ENCODE measurements at places on chromosomes 12 and 14.

DNA sequence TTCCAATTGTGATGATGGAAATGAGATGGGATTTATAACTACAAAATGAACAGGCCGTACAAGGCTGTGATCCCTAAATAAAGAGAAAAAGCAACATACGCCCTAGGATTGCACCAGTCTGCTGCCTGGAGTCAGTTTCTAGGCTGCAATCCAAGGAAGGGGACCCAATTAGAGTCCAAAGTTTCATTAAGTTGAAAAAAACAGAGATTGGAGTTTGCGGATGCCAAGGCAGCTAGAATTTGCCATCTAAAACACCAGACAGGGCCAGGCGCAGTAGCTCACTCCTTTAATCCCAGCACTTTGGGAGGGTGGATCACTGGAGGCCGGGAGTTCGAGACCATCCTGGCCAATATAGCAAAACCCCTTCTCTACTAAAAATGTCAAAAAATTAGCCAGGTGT lies 661.0 kb downstream of the RPS29 start:
- no peak for DNase-seq

- DNase-seq: peak; percentile 54
Observed at GRCh38 chr14:77151918-77152588, 10.5 kb upstream of the ZDHHC22 start.

DNA sequence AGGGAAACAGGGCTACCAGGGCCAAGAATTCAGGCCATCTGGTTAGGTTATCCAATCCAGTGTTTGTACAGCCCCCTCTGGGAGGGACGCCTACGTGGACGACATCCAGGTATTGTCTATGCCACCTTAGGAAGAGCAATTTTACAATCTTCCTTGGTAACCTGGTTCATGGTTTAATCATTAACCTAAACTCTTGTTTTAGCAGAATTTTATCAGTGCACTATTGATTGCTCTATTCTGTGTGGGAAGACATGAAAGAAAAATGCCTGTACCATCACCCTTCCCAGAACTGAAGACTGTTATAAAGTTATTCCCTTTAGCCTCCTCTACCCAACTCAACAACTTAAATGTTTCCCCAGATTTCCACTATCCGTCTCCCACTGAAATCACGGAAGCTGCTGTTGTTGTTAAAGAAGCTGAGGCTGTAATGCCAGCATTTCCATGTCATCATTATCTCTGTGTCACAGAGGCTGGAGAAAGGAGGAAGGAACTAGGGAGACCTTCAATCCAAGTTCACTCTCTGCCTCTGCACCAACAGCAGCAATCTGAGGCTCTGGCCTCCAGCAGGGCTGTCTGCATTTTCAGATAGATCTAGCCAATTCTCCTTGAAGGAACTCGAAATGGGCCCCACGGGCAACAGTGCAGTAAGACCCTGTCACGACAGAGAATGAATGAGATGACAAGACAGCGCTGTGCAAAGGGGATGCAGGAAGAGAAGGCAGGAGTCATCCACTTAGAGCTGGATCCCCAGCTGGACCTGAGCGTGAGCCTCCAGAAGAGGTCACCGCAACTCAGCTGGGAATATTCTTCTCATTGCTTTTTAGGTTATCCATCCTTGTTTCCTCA lies 183.4 kb upstream of the GZMB start:
- peak; percentile 10 for DNase-seq

- DNase-seq: no peak
Observed at GRCh38 chr12:93667672-93668071, 9.5 kb upstream of the CRADD start.

DNA sequence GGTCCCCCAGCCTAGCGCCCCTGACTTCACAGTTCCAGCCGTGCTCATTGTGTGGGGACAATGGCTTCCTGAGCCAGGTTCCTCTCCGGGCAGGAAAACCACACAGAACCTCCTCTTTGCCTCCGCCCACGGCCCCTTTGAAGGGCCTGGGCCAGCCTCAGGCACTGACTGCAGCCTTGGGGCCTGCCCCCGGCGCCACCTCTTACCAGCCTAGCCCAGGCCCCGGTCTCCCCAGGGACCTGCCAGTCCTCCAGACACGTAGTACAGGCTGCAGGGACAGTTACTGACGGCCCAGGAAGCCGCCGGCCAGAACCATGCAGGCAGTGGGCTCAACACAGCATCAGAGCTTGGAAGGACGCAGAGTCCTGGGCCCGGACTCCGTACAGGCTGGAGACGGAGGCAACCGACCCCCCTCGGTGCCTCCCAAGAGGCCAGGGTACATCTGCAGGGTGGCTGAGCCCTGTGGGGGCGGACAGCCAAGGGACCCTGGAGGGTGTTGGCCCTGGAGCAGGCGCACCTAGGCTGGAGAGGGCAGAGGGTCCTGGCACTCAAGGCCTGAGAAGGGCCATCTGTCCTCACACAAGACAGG lies 20.9 kb upstream of the NUDT14 start:
- DNase-seq: no peak

GRCh38 chr14:69183735-69184134 lies 7.6 kb upstream of the EXD2 start:
- no peak for DNase-seq

DNA sequence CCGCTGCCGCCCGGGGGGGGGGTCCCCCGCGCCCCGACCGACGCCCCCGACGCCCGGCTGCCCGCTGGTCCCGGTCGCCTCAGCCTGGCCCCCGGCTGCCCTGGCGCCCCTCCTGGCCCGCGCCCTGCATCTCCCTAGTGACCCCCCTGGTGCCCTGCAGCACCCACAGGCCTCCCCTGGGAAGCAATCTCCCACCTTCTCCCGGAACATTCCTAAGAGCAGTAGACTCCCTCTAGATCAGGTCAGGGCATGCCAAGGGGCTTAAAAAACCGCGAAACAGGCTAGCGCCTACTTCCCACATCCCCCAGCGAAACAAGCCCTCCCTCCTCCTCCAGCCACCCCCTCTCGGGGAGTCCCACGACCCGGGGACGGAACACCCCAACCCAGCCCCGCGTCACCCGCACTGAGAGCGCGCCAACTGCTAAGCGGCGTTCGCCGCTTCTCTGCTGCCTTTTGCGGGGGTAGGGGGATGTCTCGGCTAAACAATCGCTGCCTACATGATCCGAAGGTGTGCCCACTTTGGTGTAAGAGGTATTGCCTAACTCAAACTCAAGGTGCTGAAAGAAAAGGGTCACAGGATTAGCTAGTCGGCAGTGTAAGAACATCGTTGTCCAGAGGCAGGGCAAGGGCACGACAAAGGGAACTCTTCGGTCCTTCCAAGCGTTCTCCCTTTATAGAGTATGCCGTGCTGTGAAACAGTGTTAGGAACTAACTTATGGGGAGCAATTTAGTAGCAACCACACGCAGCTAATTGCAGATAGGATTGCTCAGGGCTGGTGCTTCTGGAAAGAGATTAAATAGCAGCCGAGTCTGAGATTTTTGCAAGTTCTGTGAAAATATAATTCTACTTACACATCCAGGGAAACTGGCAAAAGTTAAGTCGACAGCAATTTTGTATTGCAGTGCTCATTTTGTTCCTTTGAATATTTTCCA lies 619 bp upstream of the NTN4 start:
- no peak for DNase-seq

DNA sequence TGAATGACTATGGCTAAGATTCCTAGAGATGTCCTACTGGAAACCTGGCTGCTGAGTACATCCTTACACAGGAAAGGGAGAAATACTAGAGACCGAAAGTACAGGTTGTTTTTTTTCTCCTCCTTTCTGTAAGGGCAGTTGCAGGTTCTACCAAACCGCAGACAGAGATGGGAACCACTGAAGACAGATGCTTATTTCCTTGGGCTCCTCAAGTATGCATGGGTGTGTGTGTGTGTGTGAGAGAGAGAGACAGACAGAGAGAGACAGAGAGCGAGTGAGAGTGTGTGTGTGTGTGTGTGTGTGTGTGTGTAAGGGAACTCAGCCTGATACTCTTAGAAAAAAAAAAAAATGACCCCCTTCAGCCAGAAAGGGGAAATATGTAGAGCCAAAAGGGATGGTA lies 42.5 kb downstream of the MAP4K5 start:
- no peak for DNase-seq

DNA sequence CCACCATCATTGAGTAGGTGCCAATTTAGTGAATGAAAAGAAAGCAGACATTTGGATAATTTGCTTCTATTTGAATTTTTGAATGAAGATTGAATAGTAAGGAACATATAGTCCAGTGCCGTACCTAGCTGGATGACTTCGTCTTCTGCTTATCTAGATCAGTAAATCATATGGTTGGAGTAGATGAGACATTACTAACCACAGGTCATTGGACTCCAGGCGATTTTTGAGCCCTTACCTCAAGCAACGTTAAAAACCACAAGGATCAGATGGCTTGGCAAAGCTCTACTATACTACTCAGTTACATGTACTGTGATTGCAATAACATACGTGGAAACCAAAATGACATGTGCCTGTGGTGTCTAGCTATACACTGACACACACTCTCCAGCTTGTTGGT lies 1.7 kb upstream of the SPATS2 start:
- no peak for DNase-seq

GRCh38 chr12:13211859-13212664 lies 15.5 kb downstream of the EMP1 start:
- peak; percentile 58 for DNase-seq

DNA sequence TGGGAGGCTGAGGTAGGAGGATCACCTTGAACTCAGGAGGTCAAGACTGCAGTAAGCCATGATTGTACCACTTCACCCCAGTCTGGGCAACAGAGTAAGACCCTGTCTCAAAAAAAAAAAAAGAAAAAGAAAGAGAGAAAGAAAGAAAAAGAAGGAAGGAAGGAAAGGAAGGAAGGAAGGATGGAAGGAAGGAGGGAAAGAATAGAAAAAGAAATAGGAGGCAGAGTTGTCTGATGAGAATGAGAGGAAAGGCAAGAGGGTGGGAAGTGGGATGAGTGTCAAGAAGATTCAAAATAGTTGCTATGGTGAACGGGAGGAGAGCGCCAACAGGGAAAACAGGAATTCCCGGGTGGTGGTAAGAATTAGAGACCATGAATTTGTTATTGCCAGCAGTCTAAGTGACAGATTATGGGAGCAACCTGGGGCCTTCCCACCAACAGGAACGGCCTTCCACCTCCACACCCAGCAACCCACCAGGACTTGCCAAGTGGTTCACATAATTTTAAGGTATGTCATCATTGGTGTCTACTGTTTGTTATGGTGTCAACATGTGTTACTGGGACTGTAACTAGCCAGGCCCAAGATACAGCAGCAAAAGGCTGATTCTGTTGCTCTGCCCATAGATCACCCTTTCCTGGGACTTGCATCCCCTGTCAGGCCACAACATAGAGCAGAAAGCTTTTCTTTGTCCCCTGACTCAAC lies 36.1 kb upstream of the C12orf76 start:
- no peak for DNase-seq

- DNase-seq: no peak
Observed at GRCh38 chr14:91929700-91930099, 17.8 kb downstream of the FBLN5 start.

DNA sequence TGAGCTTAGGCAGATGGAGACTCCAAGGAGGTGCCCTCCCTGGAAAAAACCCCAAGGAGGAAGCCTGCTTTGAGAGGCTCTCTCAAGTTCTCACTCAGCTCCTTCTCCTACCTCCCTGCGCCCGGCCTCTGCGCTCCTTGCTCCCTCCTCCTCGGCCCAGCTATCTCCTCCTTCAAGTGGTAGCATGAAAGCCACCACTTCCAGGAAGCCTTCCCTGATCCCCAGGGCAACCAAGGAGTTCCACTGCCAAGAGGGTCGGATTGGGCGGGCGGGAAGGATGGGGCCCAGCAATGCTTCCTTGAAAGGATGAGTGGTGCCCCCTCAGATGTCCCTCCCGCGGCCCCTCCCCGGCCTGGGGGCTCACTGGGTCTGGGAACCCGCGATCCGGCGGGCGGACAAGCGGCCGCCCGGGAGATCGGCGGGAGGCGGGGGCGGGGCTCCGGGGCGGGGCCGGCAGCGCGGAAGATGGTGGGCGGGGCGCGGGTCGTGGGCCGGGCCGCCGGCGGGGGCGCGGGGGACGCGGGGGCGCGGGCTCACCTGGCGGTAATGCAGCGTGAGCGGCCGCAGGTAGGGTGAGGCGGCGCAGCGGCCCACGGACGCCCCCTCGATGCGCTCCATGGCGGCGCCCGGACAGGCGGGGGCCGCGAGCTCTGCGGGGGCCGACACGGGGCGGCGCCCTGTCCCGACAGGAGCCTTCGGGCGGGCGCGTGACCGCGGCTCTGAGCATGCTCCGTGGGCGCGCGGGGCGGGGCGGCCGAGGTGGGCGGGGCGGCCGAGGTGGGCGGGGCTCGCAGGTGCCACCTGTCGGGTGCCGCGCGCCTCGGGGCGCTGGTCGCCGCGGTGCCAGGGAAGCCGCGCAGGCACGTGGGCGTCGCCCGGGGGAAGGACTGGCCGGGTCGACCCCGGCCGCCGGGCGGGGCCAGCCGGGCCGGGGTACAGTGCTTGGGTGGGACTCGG lies at the start of gene NUDT14:
Gene NUDT14 (minus strand): TSS at position 721 of the 957 bp plus-strand sequence. CDS start 103 bp downstream, at position 618.
- DNase-seq: peak; percentile 81

- DNase-seq: no peak
Observed at GRCh38 chr12:85865890-85866289, 8.2 kb upstream of the NTS start.

DNA sequence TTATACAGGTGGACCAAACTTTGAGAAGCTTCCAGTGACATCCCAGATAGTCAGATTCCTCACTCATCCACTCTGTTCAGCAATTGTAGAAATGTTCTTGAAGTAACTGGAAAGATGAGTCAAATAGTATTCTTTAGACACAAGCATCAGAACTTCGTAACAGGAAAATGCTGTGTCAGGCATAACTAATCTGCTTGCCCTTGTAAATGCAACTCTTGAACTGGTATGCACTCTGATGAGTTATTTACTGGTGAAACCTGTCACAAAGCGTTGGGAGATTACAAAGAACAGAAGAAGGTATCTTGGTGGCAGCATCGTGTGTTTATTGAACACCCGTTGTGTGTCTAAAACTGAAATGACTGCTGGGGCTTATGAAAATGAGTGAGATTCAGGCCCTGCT lies 10.8 kb upstream of the DUSP6 start:
- no peak for DNase-seq

DNA sequence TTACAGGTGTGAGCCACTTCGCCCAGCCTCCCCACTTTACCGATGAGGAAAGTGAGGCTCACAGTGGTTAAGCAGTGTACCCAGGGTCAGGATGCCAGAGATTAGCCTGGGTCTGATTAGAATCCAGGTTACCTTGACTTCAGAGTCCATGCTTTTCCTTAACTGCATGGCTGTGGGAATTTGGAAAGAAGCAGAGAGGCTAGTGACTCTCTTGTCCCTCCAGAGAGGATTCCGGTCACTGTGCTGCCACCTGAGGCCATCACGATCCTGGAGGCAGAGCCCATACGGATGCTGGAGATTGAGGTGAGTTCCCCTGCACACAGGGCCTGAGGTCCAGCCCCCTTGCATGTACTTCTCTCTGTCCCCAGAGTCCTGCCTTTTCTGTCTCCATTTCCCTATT lies 4.7 kb downstream of the REC8 start:
- DNase-seq: no peak

Data from NCI-H2081 (cell line).